CD4-positive, alpha-beta T cell (primary cell): ENCODE measurements at places on chromosomes 1 and 21.
A peak's percentile ranks its signal among the peaks of the same experiment; 100 is the strongest.

DNA sequence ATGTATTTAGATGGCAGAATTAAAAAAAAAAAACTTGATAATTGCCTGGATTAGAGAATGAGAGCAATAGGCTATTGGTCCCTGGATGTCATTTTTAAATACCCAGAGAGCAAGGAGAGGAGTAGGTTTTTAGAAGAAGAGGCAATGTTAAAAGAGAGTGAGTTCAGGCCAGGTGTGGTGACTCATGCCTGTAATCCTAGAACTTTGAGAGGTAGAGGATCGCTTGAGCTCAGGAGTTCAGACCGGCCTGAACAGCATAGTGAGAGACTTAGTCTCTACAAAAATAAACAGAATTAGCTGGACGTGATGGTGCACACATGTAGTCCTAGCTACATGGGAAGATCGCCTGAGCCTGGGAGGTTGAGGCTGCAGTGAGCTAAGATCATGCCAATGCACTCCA lies 15.9 kb upstream of the MUTYH start:
- DNase-seq = no peak

DNA sequence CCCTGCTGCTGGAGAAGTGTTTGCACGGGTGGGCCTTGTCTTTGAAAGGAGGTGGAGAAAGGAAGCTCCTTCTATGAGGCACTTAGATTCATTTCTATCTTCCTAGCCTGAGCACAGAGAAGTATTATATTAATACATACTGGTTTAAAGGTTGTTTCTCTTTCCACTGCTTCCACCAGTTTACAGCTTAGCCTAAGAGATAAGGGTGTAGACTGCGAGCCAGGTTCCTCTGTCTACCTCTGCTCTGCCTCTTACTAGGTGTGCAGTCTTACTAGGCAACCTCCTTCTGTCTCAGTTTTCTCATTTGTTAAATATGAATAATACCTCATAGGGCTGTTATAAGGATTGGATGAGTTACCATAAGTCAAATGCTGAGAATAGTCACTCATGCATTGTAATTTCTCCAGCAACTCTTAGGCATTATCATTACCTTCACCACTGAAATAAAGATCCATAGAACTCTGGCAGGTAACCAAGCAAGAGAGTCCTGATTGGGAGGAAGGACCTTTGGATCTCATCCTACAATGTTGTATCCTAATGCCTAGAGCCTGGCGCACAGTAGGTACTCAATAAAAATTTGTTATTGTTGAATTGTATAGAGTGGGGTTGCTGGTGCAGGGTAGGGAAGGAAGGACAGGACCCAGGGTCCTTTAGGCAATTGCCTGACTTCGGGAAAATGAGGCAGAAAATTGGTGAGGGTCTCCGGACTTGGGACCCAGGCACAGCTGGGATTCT lies 95.1 kb downstream of the TBX19 start:
- no peak for DNase-seq

DNA sequence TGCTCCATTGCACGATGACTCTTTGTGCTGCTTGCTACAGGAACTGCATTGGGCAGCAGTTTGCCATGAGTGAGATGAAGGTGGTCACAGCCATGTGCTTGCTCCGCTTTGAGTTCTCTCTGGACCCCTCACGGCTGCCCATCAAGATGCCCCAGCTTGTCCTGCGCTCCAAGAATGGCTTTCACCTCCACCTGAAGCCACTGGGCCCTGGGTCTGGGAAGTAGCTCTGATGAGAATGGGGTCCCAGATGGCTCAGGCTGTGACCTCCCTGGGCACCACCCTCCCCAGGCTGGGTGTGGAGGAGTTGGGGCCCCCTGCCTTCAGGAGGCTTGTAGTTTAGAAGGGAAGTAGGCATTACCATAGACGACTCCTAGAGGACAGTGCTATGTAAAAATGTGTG lies 19.7 kb downstream of the CYP4B1 start:
- no peak for DNase-seq

GRCh38 chr1:190124068-190124467 lies 353.6 kb downstream of the BRINP3 start:
- no peak for DNase-seq

DNA sequence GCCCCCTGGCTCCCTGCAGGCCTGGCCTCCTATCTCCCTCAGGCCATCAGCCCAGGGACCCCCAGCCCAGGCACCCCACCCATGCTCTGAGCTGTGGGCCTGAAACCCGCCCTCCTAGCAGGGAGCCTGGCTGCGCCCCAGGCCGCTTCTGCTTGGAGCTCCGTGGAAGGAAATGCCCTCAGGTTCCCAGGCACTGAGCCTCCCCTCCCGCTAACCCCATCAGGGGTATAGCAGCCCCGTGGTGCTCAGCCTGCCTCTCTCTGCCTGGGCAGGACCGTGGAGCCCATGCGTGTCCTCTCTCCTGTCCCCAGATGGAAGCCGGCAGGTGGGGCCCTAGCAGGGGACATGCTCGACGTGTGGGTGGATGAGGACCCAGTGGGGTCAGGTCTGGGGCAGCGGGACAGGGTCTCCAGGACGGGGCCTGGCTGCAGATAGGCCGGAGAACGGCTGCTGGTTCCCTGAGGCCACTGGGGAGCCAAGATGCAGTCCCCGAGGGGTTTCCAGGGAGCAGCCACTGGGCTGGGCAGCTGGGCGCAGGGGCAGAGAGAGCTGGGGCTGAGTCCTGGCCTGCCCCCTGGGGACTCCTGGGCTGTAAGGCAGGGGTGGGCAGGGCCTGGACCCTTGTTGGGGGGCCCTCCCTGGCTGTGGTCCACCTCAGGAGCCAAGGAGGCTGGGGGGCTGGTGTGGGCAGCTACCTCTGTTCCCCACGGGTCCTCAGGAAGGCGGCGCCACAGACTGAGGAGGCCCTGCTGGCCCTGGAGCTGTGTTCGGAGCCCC lies 75.5 kb downstream of the MORN1 start:
- DNase-seq = no peak

GRCh38 chr1:184596950-184597645 lies 157.6 kb downstream of the EDEM3 start:
- DNase-seq = no peak

DNA sequence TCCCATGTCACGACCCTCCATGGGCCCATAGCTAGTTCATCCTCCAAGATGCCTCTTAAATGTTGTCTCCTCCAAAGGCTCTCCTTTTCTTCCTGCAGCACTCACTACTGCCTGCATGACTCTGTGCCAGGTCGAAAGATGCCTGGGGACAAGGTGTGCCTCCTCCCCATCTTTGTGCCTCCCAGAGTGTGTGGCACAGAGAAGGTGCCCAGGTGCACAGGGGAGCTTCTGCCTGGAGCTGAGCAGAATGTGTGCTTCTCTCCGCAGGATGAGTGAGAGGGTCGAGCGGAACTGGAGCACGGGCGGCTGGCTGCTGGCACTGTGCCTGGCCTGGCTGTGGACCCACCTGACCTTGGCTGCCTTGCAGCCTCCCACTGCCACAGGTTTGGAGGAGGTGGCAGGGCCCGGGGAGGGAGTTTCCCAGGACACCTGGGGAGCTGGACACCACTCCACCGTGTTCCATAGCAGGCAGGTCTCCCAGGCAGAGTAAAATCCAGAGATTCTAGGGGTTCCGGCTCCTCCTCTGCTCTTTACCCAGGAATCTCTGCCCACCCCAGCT lies 6.9 kb upstream of the PPM1J start:
- DNase-seq = no peak

DNA sequence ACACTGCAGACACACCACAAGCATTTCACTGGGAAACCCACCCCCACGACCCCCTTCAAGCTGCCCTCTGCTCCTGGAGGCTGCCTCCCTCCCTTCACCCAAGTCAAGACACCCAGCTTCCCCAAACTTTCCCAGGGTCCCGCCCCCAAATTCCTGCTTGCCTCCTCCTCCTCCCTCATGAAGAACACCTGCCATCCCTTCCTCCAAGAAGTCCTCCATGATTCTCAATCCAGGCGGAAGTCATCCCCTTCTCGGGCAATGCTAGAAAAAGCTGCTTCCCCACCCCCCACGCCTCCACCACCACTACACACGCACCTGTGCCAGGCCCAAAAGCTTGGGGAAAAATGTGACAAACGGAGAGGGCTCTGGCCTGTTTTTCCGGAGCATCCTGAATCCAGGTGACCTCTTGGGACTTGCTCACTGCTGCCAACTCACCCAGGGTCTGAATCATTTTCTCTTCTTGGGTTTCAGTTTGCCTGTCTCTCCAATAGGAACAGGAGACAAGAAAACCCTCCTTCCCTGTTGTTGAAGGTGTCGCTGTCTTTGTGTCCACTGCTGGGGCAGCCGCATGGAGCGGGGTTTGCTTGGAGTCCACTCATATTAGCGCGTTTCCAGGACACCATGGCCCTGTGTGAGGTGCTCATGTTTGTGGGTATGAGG lies 101.0 kb upstream of the CASZ1 start:
- DNase-seq = no peak

- no peak for DNase-seq
Observed at GRCh38 chr1:184160236-184160635, 108.7 kb downstream of the TSEN15 start.

DNA sequence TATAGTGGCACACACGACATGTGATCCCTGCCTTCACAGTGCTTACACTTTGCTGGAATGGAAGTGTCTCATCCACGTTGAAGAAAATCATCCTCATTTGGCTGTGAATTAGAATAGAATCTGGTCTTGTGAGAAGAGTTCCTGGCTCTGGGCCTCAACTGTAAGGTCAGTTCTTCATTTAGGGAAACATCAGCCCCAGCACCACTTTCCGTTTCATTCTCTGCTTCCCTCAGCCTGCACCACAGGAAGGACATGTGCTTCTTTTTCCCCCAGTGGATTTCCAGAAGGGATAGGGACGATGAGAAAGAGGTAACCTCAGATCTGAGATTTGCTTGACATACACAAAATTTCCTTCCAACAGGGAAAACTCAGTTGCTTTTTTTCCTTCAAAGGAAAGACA lies 3.7 kb upstream of the ALX3 start:
- DNase-seq = no peak

- no peak for DNase-seq
Observed at GRCh38 chr1:203629016-203629506, 2.4 kb downstream of the ATP2B4 start.

- no peak for DNase-seq
Observed at GRCh38 chr1:43049481-43049880, 90.8 kb upstream of the SLC2A1 start.

DNA sequence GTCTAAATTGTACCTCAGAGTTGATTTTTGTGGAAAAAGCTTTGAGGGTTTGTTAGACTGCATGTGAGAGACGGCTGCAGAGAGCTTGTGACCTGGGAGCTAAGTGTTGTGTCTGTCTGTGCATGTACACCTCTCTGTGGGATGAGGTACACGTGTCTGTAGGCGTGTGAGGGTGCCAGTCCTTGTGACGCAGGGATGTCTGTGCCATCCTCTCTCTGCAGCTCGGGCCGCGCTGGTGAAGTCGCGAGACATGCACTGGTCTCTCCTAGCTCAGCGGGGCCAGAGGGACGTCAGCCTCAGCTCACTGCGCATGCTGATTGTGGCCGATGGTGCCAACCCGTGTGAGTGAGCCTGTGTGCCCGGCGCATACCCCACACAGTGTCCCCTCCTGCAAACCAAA lies 66.6 kb downstream of the S100B start:
- DNase-seq = no peak

DNA sequence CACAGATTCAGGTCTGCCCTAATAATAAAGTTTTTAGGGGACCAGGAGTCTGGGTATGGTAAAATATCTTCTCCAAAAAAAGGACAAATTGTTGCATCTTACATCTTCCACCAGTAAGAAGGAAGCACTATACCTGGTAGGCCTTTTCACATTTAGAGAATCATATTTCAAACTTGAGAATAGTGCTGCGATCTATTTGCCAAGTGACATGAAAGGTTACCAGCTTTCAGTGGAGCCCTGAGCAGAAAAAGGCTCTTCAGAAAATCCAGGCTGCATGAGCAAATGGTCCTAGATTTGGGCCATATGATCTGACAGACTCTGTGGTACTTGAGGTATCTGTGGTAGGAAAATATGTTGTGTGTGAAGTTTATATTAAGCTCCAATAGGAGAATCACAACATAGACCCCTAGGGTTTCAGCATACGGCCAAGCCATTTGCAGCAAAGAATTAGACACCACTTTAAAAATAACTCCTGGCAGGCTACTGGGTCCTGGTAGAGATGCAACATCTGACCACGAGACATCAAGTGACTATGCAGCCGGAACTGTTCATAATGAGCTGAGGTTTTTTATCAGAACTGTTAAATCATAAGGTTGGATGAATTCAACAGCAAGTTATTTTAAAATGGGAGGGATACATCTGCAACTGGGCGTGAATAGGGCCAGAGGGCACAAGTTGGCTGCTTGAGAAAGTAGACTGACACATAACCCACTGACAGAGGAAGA lies 38.6 kb upstream of the CCDC190 start:
- no peak for DNase-seq

GRCh38 chr1:65443647-65444046 lies 23.2 kb downstream of the LEPR start:
- no peak for DNase-seq

- peak; percentile 36 for DNase-seq
Observed at GRCh38 chr1:161182214-161182613, 4.9 kb upstream of the B4GALT3 start.

GRCh38 chr1:47231301-47232186 lies 481 bp downstream of the TAL1 start:
- no peak for DNase-seq
